ENCODE measurements at places on chromosomes 5 and 9.

DNA sequence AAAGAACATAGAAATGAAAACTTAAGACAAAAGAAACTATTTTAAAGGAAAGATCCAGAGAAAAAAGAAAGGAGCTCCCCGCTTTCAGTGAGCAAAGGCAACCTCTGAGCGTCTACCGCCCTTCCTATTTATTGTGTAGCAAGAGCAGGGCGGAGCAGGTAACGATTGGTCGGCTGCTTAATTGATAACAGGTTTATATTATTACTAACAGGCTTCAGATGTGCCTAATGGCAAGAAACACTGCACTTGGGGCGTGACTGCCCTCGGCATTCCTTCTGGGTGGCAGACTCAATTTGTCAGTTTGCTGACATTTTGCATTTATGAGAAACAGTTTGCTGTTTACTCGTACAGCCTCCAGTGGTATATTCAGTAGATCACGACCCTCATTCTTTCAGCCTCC is 482.7 kb upstream of the C9orf72 start:
- DNase-seq = no peak

DNA sequence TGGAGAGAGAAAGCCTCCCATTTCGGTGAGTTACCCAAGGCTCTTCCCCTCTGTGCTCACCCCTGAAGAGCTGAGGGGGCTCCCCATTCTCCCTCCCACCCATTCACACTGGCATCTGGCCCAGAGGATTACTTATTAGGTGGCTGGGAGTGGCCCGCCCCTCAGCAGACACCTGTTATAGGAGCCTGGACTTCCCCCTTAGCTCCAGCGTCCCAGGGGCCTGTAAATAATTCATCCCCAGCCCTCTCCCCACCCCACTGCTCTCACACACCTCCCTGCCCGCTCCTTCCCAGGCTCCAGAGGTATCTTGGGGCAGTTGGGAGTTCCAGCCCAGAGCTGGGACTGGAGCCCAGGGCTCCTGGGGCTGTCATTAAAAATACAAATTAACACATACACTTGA is 11.6 kb upstream of the SLC6A7 start:
- DNase-seq = no peak

DNA sequence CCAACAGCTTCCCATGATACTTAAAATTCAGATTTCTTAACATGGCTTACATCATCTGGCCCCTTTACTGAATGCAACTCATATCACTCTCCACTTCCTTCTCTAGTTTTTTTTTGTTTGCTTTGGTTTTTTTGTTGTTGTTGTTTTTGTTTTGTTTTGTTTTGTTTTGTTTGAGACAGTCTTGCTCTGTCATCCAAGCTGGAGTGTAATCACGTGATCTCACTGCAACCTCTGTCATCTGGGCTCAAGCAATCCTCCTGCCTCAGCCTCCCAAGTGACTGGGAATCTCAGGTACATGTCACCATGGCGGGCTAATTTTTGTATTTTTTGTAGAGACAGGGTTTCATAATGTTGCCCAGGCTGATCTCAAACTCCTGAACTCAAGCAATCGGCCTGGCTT is 41.4 kb downstream of the CPLANE1 start:
- DNase-seq = no peak

DNA sequence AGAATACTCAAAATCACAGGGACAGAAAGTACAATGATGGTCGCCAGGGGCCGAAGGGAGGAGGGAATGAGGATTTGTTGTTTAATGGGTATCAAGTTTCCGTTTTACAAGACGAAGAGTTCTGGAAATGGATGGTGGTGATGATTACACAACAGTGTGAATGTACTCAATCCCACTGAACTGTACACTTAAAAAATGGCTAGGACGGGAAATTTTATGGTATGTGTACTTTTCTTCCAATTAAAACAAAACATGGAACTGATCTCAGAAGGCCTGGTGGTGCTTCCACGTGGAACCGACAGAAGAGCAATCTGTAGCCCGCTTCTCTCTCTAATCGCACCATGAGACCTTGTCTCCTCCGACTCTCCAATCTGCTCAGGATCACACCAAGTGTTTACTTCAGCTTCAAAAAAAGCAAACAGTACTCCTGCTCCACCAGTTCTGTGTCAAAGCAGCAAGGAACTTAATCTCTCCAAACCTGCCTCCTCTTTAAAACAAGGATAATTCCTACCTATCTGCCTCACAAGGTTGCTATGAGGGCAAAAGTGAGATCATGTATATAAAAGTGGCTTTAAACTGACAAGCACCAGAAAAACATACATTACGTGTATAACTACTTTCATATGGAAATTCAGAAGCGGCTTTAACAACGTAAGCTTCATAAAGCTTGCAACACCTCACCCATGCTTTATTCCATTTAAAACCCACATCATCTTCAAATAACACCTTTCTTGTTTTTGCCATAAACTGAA is 2.1 kb downstream of the ECPAS start:
- no peak for DNase-seq

GRCh38 chr9:97567894-97568202 is 65.3 kb downstream of the TSTD2 start:
- no peak for DNase-seq

All from stimulated activated CD8-positive, alpha-beta memory T cell treated with anti-CD3 and anti-CD28 coated beads, Interleukin-7, amount 100 ng/mL, for 24 hours (primary cell).